Stimulated activated CD8-positive, alpha-beta memory T cell treated with anti-CD3 and anti-CD28 coated beads, Interleukin-4, amount 100 ng/mL, for 1 hour (primary cell): ENCODE measurements at places on chromosomes 4 and X.

GRCh38 chr4:7783541-7783940, 156.1 kb downstream of the AFAP1 start:
- no peak for DNase-seq

GRCh38 chr4:86840858-86841257, 8.3 kb downstream of the SLC10A6 start:
- DNase-seq, result no peak

- DNase-seq, result no peak
These were observed 83.2 kb downstream of the FUNDC1 start for GRCh38 chrX:44459501-44459900.

DNA sequence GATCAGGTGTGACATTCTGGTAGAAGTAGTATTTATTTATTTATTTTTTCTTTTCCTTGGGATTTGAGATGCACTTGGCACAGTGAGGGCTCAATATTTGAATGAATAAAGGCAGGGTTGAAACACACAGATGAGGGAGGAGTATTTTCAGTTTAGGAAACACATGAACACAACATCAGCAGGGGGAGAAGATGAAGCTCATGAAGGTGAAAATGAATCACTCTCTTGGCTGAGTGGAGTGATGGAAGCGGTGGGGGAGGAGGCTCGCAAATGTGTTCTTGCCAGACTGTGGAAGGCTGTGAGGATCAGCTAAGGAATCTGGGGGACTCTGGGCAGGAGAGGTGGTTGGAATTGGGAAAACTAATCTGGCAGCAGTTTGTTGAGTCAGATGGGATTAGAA, 55.3 kb downstream of the ARHGAP10 start:
- no peak for DNase-seq

DNA sequence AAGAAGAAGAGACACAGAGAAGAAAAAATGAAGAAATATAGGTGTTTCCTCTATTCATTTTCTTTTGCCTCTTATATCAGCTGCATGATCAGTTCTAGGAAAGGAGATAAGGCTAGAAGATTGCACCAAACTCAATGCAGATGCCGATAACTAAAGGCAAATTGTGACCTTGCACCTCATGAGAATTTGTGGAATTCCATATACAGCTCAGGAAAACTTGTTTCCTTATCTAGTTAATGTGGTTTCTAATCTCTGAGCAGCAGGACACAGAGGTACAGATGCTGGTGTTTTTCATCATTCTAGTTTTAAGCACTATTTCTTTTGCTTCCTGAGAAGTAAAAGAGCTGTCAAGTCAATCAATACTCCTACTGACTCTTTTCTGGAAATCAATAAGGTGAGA, 104.6 kb upstream of the NWD2 start:
- DNase-seq, result no peak

GRCh38 chr4:85569730-85570299, 94.9 kb downstream of the ARHGAP24 start:
- DNase-seq, result no peak

GRCh38 chrX:127621780-127622179, 430.4 kb downstream of the ACTRT1 start:
- no peak for DNase-seq

- DNase-seq, result no peak
These were observed 148.8 kb upstream of the MID1 start for GRCh38 chrX:10769195-10769594.
